LHCN-M2 (cell line): ENCODE measurements at places on chromosomes 7 and 10. TPM values are rescaled to one million over a fixed set of nuclear protein-coding genes. Genes with fewer than 3 reads are reported as not detected.

GRCh38 chr7:26143298-26144048 lies 8.5 kb upstream of the NFE2L3 start:
- DNase-seq = peak; percentile 36

DNA sequence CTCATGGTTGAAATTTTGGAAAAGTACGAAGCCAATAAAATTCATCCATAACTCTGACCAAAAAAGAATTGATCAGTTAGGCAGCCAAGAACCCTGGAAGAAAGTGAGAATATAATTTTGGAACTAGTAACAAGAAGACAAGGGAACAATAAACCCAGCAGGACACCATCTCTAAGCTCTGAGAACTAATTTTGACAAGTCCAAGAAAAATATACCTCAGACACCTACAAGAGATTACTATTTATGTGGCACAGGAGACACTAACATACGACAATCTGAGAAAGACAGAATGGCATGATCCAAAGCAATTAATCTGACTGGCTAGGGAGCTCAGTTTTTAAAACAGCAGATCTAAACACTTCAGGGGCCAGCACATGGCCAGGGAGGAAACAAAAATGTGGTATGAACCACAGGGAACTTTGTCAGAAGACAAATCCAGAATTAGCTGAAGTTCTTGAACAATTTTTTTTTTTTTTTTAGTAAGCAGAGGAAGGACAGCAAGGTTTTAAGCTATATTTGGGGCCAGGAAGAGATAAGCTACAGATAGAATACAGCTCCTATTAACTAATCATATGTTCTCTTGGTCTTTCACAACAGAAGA lies 38.9 kb downstream of the PARD3 start:
- no peak for DNase-seq

GRCh38 chr10:131561897-131562296 lies 250.4 kb upstream of the TCERG1L start:
- no peak for DNase-seq

GRCh38 chr7:47992446-47992845 lies 13.0 kb upstream of the HUS1 start:
- no peak for DNase-seq

GRCh38 chr7:100674411-100675104 lies 1.0 kb downstream of the GNB2 start:
- DNase-seq = no peak

DNA sequence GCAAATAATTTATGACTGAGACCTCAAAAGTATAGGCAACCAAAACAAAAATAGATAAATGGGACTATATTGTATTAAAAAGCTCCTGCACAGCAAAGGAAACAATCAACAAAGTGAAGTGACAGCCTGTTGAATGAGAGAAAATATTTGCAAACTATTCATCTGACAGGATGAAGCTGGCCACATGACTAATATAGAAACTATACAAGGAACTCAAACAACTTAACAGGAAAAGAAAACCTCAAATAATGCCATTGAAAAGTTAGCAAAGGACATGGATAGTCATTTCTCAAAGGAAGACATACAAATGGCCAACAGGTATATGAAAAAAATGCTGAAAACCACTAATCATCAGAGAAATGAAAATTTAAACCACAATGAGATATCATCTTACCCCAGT lies 245.1 kb downstream of the STK31 start:
- peak; percentile 57 for DNase-seq

GRCh38 chr7:80876894-80877414 lies 41.9 kb downstream of the SEMA3C start:
- DNase-seq = peak; percentile 73

- DNase-seq = no peak
These were observed 17.6 kb upstream of the SNX13 start for GRCh38 chr7:17957871-17958270.

- peak; percentile 41 for DNase-seq
These were observed 30.0 kb upstream of the SAMD9L start for GRCh38 chr7:93178213-93178612.

DNA sequence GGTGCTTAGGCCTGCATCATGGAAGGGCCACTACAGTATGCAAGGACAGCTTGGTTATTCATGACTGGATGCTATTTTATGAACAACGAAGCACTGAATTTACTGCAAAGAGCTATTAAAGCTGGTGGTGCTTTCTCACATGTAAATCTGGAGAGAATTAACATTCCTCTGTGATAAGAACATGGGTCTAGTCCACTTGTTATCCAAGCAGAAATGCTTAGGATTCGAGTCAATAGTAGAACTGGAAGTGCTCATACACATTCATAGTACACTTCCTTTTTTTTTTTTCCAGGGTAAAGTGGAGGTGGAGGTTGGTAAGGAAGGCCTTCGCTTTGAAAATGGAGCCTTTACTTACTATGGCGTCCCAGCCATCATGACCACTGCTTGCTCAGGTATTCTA lies 35.0 kb downstream of the CNNM1 start:
- DNase-seq = no peak

DNA sequence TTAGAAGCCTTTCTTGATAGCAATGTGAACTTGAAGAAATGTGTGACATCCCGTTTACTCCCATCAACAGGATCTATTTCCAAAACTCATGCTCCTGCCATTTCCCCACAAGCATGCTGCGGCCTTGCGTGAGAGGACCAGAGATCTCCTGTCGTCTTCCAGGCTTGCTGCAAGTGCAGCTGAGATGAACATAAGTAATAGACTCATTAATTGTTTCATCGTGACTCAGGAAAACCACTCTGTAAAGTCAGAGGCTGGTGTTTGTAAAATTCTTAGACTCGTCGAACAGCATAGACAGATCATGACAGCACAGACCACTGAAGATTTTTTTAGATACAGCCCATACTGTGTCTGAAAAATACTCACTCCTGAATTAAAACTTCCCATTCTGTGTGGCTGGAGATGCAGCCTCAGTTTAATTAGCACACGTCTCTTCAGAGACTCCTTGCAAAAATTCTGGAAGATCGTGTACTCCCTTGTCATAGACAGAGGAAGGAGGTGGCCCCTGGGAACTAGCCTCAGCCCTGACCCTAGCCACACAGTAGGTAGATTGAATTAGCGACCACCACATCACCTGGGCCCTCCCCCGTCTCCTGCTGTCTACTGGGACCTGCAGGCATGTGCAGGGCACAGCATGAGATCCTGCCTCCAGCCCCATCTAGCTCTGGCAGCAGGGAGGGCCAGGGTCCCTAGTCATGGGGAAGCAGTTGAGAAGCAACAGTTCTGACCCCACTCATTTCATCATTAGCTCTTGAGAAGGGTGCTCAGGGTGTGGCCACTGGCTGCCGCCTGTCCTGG lies 226.0 kb downstream of the CELF2 start:
- DNase-seq = peak; percentile 64

DNA sequence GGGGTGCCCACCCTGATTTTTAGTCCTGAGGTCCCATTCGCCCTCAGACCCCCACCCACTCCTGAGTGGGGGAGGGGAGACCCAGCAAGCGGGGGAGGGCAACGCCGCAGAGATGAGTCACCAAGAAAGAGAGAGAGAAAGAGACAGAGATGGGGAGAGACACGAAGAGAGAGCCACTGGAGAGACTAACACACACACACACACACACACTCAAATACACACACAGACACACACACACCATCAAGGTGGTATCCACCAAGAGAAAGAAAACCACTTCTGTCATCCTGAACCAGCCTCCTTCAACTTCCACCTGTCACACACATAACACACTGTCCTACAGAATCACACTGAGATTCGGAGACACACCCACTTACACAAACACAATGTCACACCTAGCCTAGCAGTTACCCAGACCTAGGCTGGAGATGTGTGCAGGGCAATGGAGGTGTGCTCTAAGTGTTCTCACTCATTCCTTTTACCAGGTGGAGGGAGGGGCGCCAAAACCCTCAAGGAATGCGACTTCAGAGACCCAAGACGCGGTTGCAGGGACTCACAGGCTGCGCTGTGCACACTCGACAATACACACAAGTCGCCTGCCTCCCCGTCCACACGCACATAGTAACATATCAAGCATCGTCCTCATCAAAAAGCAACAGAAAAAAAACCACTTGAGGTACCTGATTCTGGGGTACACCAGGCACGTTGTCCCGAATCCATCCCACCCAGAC lies 3.9 kb upstream of the VGF start:
- DNase-seq = no peak

GRCh38 chr10:7972367-7972766 lies 82.1 kb upstream of the GATA3 start:
- DNase-seq = no peak

DNA sequence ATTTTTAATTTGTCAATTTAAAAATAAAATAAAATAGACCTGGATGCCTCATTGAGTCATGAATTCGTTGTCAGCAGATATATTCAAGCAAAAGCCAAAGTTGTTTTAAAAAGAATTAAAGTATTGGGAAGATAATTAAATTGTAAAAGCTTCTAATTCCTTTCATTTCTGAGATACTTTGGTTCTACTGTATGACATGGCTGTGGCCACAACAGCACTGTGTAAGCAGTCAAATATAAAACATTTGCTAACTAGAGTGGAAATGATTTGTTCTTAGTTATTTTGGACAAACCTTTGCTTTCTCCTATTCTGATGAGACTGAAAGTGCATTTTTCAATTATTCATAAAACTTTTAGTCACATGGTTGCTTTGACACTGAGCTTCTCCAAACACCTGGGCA lies 143.6 kb upstream of the FAM13C start:
- DNase-seq = no peak

DNA sequence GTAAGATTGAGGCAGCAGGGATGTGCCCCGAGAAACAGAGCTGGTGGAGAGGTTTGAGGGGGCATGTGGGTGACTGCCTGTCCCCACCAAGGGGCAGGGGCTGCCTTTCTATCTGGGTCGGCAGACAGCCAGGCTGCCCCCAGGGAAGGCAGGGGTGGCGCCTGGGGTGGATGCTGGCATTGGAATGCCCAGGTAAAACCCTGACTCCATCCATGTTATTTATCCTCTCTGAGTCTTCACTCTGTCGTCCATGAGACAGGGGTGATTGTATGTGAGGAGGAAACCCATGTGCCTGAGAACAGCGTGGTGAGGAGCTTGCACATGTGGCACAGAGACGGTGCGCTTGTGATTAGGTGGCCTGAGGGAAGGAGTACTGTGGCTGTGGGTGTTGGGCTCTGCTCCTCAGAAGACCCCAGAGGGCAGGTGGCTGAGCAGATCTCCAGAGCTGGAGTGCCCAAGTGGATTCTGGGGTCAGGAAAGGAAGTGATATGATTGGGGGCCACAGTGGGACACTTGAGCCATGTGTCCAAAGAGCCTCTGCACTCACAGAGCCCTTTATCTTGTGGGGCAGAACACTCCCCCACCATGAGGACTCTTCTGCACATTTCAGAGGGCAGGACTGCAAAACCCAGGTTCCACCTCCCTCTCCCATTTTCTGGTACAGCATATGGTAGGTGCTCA lies 100.4 kb upstream of the RET start:
- DNase-seq = no peak

DNA sequence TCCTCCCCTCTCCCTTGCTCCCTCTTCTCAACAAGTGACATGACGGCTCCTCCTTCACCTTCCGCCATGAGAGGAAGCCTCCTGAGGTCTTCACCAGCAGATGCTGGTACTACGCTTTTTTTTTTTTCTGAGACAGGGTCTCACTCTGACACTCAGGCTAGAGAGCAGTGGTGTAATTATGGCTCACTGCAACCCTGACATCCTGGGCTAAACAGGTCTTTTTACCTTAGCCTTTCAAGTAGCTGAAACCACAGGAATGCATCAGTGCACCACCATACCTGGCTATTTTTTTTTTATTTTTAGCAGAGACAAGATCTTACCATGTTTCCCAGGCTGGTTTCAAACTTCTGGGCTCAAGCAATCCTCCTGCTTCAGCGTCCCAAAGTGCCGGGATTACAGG lies 43.6 kb downstream of the MDH2 start:
- DNase-seq = no peak

DNA sequence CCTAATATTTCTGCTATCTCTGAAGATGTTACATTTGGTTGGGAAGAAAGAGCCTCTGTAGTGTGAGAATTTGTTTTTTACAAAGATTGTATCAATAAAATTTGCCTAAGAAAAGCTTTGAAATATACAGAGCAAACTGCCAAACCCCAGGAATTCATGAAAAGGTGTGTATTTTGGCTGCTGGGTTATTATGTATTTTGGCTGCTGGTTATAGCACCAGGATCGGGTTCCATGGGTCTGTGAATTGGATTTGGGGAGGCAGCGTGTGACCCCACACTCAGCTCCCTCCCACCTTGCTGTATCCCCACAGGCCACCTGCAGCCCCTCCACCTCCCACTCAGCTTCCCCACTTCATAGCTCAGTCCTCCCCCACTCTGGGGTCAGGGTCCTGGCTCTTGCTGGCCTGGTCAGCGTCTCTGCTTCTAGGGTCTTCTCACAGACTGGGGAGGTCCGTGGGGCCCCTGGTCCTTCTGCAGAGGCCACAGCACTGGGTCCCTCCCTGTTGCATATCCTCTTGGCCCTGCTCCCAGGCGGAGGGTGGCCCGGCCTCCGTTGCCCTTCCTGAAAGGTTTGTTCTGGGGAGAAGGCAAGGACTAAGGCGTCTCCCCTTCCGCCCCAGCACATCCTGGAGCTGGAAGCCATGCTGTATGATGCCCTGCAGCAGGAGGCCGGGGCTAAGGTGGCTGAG lies 24.0 kb upstream of the DPYSL4 start:
- DNase-seq = no peak

GRCh38 chr10:60525716-60526585 lies 136.3 kb upstream of the ANK3 start:
- DNase-seq = no peak

GRCh38 chr10:119221666-119222065 lies 14.3 kb downstream of the GRK5 start:
- no peak for DNase-seq

- no peak for DNase-seq
These were observed 218.2 kb downstream of the ANK3 start for GRCh38 chr10:60171436-60172013.

- no peak for DNase-seq
These were observed 3.0 kb downstream of the GDI2 start for GRCh38 chr10:5810225-5810624.

DNA sequence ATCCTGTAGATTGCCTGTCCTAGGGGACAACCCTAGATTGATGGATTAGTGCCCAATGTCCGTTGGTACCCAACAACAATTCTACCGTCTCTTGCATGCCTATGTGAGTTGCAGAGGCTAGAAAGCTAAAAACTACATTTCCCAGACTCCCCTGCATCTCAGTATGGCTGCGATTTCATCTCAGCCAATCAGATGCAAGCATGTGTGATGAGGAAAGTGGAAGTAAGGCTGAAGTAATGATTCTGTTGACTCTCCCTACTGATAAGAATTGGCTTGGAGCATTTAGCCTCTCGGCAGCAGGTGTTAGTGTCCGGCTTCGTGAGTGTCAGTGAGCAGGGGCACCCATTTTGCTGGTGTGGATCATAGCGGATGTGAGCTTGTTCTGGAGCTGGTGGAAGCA lies 171.9 kb downstream of the FGFR2 start:
- no peak for DNase-seq

- no peak for DNase-seq
These were observed 401.2 kb downstream of the RPS24 start for GRCh38 chr10:78434886-78435285.

WDR86 gene
- 1.3 TPM in 1 of 2 replicates, not detected in the other for total RNA-seq

GRID1 gene
- total RNA-seq = not detected in 2 replicates

GNAT3 gene
- total RNA-seq = not detected in 2 replicates

RGR gene
- total RNA-seq = not detected in 2 replicates

C10orf143 gene
- 0.96 and 0.98 TPM in 2 replicates for total RNA-seq

GIMAP6 gene
- total RNA-seq = not detected in 2 replicates

NYAP1 gene
- 0.13 and 0.23 TPM in 2 replicates for total RNA-seq

RBAK gene
- 9.1 and 10.6 TPM in 2 replicates for total RNA-seq

NPY4R gene
- not detected in 2 replicates for total RNA-seq
